B cell (primary cell): ENCODE measurements at places on chromosomes 4 and X.

DNA sequence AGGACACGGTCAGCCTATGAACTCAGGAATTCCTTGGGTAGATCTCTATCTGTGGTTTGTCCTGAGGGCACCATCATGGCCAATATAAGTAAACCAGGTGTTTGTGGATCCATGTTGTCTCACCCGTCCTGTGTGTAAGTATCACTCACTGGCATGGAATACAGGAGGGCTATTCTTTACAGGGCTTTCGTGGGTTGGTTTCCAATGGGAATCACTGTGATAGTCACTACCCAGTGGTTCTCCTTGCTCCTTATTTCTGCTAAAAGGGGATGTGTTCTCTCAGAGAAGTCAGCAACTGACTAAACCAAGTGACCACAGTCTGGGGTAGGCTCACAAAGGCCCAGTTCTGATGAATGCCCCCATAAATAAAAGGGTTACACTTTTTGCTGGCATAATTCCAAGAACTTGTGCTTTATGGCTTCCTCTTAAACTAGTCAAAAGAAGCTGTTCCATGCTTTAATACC lies 236.7 kb upstream of the JADE1 start:
- no peak for DNase-seq
- no peak overlapping the region for H3K4me3 ChIP-seq
- H3K27me3 ChIP-seq = no peaks in the 10 kb centered on the region
- no peak overlapping the region for H3K27ac ChIP-seq

GRCh38 chr4:150579551-150580234 lies 2.3 kb upstream of the MAB21L2 start:
- no peak overlapping the region for H3K4me3 ChIP-seq
- no peaks in the 10 kb centered on the region for H3K27me3 ChIP-seq
- no peak for DNase-seq
- H3K4me1 ChIP-seq = no peaks in the 10 kb centered on the region

DNA sequence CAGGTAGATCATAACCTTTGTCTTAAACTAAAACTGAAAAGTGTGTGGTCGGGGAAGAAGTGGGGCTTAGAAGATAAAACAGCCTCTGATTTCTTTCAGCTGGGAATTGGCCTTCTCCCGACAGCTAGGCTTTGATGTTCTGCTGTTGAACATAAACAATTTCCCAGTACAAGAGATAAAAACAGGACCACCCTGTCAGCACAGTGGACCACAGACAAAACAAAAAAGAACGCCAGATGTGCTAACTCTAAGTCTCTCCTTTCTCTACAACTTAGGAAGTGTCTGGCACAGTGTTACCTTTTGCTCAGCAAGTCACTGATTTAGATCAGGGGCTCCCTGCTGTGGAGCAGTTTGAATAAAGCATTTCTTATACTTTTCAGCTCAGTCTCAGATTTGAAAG lies 87.5 kb upstream of the UXT start:
- H3K36me3 ChIP-seq = no peaks in the 10 kb centered on the region
- H3K27ac ChIP-seq = no peak overlapping the region
- no peaks in the 10 kb centered on the region for H3K27me3 ChIP-seq
- no peaks in the 10 kb centered on the region for H3K4me1 ChIP-seq
- DNase-seq = no peak
- no peak overlapping the region for H3K4me3 ChIP-seq

GRCh38 chrX:103806862-103807474 lies 25.1 kb downstream of the RAB9B start:
- no peaks in the 10 kb centered on the region for H3K27me3 ChIP-seq
- H3K27ac ChIP-seq = no peak overlapping the region
- H3K4me1 ChIP-seq = no peaks in the 10 kb centered on the region
- no peak for DNase-seq
- H3K4me3 ChIP-seq = no peak overlapping the region
- H3K36me3 ChIP-seq = no peaks in the 10 kb centered on the region

- H3K27ac ChIP-seq = no peak overlapping the region
- no peak for DNase-seq
Measured at GRCh38 chr4:16450724-16451123, 224.5 kb upstream of the TAPT1 start.

GRCh38 chr4:152677117-152677516 lies 2.7 kb downstream of the TMEM154 start:
- H3K4me3 ChIP-seq = no peak overlapping the region
- H3K27ac ChIP-seq = peak overlapping the region; percentile 61
- H3K36me3 ChIP-seq = peaks cover 21% of the 10 kb centered on the region
- peaks cover 60% of the 10 kb centered on the region for H3K4me1 ChIP-seq
- DNase-seq = no peak

- no peak overlapping the region for H3K27ac ChIP-seq
- H3K36me3 ChIP-seq = no peaks in the 10 kb centered on the region
- peaks cover 39% of the 10 kb centered on the region for H3K27me3 ChIP-seq
- no peak overlapping the region for H3K4me3 ChIP-seq
- DNase-seq = no peak
Measured at GRCh38 chr4:186728631-186729271, 5.1 kb upstream of the FAT1 start.

DNA sequence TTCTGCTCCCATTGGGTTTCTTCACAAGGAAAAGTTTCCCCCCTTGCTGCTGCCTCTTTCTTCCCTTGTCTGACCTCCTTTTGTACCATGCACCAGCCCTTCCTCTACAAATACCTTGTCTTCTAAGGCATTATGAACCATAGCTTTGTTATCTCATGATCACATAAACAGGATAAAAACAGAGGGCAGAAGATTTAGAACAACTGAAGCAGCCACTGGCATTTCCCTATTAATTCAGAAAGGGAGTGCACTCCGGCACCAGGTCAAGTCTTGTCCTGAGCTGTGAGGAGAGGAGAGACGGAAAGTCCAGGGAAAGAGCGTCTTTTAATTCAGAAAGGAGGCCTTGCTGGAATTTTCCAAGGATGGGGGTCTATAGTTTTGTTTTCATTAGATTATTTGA lies 281.7 kb downstream of the RCHY1 start:
- H3K4me1 ChIP-seq = peaks cover 14% of the 10 kb centered on the region
- H3K36me3 ChIP-seq = no peaks in the 10 kb centered on the region
- DNase-seq = no peak
- no peak overlapping the region for H3K4me3 ChIP-seq
- no peak overlapping the region for H3K27ac ChIP-seq
- no peaks in the 10 kb centered on the region for H3K27me3 ChIP-seq

DNA sequence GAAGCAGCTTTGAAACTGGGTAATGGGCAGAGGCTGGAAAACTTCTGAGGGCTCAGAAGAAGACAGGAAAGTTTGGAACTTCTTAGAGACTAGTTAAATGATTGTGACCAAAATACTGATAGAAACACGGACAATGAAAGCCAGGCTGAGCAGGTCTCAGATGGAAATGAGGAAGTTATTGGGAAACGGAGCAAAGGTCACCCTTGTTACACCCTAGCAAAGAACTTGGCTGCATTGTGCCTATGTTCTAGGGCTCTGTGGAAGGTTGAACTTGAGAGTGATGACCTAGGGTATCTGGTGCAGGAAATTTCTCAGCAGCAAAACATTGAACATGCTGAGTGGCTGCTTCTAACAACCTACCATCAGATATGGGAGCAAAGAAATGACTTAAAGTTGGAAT lies 50.8 kb upstream of the FBXW7 start:
- no peak for DNase-seq
- H3K27ac ChIP-seq = no peak overlapping the region
- H3K4me3 ChIP-seq = no peak overlapping the region
- peaks cover 4% of the 10 kb centered on the region for H3K4me1 ChIP-seq

DNA sequence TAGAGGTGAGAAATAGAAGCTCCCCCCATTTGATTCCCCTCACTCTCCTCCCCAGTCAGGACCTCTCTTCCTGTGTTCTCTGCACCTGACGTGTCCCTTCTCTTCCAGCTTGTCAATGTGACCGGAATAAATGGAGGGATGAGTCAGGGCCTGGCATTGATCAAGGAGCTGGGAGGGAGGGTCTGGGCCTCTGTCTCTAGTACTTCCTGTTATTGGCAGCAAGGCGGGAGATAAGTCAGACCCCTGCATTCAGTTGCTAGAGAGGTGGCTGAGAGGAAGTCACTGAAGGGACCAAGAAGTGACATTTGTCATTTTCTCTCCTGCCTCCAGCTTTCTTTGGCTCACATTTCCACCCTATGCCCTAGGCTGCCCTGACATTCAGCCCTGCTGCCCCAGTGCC lies 35.1 kb upstream of the ZNF41 start:
- no peak for DNase-seq
- no peaks in the 10 kb centered on the region for H3K36me3 ChIP-seq
- H3K4me3 ChIP-seq = no peak overlapping the region
- H3K4me1 ChIP-seq = peaks cover 4% of the 10 kb centered on the region

- H3K4me1 ChIP-seq = no peaks in the 10 kb centered on the region
- peaks cover 2% of the 10 kb centered on the region for H3K27me3 ChIP-seq
- H3K4me3 ChIP-seq = no peak overlapping the region
- DNase-seq = no peak
- H3K36me3 ChIP-seq = no peaks in the 10 kb centered on the region
- no peak overlapping the region for H3K27ac ChIP-seq
Measured at GRCh38 chr4:168541266-168541953, 44.6 kb downstream of the PALLD start.

DNA sequence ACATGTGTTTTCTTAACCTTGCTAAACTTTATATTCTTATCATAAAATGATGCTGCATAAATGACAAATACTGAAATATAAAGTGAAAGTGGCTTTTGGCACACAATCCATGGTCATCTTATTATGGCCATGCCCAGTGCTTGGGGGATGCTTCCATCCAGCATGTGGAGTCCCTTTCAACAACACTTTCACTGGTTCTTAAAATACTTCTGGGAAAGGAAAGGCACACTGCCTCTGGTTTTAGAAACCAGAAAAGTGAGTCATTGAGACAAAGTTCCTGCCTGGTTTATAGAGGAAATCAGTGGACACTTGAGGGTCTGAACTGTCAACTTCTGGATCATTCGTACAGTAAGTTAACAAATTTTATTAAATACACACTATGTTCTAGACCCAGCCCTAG lies 248.0 kb upstream of the ADAMTS3 start:
- no peaks in the 10 kb centered on the region for H3K4me1 ChIP-seq
- no peaks in the 10 kb centered on the region for H3K27me3 ChIP-seq
- H3K36me3 ChIP-seq = no peaks in the 10 kb centered on the region
- no peak overlapping the region for H3K4me3 ChIP-seq

GRCh38 chrX:75038925-75039324 lies 113.7 kb upstream of the NEXMIF start:
- no peaks in the 10 kb centered on the region for H3K27me3 ChIP-seq
- no peak overlapping the region for H3K4me3 ChIP-seq
- no peaks in the 10 kb centered on the region for H3K4me1 ChIP-seq
- no peak for DNase-seq
- no peak overlapping the region for H3K27ac ChIP-seq

DNA sequence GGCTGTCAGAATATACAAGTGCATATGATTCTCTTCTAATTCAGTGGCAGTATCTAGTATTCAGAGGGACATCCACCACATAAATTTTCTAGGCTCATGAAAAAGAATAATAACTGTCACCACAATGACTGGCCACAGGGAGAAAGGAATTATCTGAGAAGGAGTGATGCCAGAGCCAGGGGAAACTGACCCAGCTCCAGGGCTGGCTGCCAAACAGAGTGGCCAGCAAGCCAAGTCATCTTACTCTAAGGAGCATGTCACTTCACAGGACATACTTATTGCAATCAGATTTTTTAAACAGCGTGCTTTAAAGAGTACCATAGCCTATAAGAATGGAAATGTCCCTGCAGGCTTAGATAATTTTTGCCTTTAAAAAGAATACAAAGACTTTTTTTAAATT lies 5.8 kb upstream of the SEPTIN11 start:
- H3K4me1 ChIP-seq = no peaks in the 10 kb centered on the region
- DNase-seq = no peak
- no peak overlapping the region for H3K4me3 ChIP-seq
- no peaks in the 10 kb centered on the region for H3K36me3 ChIP-seq
- no peak overlapping the region for H3K27ac ChIP-seq

GRCh38 chr4:5472160-5472591 lies 236.2 kb downstream of the EVC2 start:
- no peak overlapping the region for H3K4me3 ChIP-seq
- no peaks in the 10 kb centered on the region for H3K4me1 ChIP-seq
- no peak overlapping the region for H3K27ac ChIP-seq
- DNase-seq = no peak

DNA sequence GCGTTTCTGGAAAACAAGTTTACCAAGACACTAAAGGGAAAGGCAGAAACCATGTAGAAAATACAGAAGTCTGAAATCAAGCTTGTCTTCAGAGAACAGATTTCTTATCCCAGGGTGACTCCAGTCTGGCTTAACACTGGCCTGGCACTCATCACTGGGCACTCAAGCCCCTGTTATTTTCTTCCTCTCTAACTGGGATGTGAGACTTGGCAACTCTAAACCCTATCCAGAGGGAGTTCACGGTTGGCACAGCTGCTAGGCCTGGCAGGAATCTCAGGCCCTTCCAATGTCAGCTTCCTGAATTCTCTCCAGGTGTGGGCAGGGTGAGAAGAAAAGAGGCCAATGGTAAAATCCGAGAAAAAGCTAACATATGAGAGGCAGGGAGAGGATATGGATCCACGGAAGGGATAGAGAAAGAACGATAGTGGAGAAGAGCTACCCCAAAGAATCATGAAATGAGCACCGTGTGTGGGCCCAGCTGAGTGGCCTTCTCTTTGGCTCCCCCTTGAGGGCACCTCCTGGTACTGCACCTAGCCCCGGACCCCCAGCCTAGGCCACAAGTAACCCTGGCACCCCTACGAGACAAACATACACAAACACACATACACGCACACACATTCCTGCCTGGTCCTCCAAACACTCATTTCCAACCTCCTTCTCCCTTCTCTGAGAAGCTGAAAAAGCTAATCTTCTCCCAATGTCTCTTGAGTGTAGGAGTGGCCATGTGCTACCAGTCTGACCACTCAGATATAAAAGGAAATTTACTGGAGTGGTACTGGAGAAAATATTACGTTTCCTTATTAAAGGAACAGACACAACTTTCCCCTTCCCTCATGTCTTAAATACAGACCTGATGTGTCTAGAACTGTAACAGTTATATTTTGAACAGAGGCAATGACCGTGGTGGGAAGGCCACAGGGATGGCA lies 16.6 kb upstream of the PTCHD1 start:
- no peaks in the 10 kb centered on the region for H3K4me1 ChIP-seq
- no peaks in the 10 kb centered on the region for H3K36me3 ChIP-seq
- H3K27ac ChIP-seq = no peak overlapping the region
- peak; percentile 34 for DNase-seq

- no peaks in the 10 kb centered on the region for H3K27me3 ChIP-seq
- no peaks in the 10 kb centered on the region for H3K36me3 ChIP-seq
- no peak overlapping the region for H3K27ac ChIP-seq
- no peak for DNase-seq
Measured at GRCh38 chr4:143721317-143721716, 20.8 kb upstream of the FREM3 start.

DNA sequence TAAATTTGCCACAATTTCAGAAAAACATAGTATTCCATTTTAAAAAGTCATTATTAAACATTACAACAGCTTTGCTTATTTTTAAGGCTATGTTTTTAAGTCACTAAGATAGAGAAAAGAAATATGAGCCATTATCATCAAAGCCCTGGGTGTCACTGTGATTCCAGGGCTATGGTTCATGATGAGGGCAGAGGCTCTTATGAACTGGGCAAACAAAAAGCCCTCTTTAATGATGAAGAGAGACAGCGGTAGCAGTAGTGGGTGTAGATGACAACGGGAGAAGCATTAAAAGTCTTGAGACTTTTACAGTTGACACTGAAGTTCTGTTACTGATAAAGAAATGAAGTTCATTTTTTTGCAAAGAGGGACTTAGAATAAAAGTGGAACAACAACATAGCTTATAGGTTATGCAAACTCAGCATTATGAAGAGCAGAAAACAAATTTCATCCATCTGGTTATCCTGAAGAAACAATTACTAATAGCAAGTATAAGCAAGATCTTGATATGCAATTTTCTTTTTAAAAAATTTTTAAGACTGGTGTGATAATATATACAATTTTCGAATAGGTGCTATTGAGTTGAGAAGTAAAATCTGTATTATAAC lies 202.7 kb upstream of the ETNPPL start:
- no peaks in the 10 kb centered on the region for H3K27me3 ChIP-seq
- no peaks in the 10 kb centered on the region for H3K4me1 ChIP-seq
- no peaks in the 10 kb centered on the region for H3K36me3 ChIP-seq
- H3K27ac ChIP-seq = no peak overlapping the region
- no peak overlapping the region for H3K4me3 ChIP-seq
- DNase-seq = no peak
